ENCODE measurements at places on chromosomes 4 and X. TPM values are rescaled to one million over a fixed set of nuclear protein-coding genes. Genes with fewer than 3 reads are reported as not detected.

DNA sequence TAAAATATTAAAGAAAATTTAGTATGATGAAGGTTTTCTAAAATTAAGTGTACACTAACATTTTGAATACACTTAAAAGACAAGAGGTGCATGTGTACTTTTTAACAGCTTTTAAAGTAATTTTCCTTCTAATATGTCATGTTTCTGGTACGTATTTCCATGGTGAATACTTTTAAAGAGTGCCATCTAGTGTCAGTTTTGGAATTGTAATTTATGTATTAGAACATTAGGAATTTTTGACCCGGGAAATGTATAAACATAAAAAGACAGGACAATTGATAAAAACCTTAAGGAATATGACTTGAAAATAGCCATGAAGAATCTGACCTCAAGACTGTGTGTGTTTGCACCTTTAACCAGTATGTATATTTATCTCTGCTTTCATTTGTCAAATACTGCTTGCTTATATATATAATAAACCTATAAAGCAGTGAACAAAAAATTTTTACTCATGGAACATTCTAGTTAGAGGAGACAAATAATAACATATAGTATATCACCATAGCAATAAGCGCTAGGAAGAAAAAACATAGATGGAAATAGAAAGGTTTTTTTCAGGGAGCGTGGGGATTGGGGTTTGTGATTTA lies 7.2 kb downstream of the GSTCD start:
- peak; percentile 64 for DNase-seq

GRCh38 chrX:17689971-17690409 lies 47.3 kb upstream of the SCML1 start:
- peak; percentile 66 for DNase-seq

- DNase-seq, result no peak
These were observed 9.2 kb downstream of the SPIN3 start for GRCh38 chrX:56986138-56986537.

DNA sequence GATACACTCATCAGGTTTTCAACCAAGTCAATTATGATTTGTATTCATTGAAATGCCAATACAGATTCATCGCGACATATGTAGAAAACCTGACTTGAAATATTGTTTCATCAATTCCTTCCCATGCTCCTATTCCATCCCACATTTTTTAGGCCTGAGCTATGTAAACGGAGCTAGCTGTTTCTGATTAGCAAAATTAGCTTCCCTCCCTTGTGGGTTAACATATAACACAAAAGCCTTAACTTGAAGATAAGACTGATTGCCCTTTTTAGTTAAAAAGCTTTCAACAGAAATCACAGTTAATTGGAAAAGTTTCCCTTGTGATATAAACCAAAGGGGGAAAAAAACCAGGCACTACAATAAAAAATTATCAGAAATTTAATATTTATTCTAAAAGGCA lies 32.8 kb upstream of the DCLK2 start:
- DNase-seq, result no peak

Gene S100G
- not detected for total RNA-seq

Gene GIMD1
- not detected for total RNA-seq

GRCh38 chrX:74363914-74364313 lies 57.4 kb upstream of the SLC16A2 start:
- DNase-seq, result no peak

DNA sequence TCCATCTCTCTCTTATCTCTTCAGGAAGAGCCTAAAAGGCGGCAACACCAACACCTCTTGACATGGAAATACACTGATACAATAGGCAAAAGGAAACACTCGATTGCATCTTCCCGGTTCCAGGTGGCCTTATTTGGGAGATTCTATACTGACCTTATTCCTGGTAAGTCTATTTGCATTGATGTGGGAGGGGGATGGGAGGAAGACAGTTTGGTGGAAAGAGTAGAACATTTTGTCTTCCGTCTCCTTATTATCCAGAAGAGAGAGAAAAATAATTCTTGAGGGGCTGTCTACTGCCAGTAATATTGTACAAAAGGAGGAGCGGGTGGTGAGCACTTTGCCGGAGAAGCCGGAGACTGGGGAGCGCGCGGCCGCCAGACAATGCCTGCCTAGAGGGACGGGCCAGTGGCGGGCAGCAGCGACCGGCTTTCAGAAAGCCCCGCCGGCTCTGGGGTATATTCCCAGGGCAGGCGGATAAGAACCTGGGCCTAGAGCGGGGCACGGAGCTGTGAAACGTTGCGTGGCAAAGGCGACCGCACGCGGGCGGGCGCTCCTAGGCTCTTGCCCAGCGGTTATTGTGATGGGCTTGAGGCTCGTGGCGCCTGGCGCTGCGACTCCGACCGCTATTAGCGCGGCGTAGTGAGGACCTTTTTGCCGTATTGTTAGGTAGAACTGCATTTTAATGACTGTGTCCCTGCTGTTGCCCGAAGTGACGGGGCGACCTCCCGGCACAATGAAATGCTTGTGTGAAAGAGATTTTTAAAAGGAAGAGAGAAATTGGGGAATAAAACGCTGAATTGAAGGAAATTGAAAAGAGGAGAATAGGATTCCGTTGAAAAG lies 518 bp downstream of the PRDM8 start:
- peak; percentile 39 for DNase-seq

Gene NSUN7
- total RNA-seq, result 0.18 TPM

DNA sequence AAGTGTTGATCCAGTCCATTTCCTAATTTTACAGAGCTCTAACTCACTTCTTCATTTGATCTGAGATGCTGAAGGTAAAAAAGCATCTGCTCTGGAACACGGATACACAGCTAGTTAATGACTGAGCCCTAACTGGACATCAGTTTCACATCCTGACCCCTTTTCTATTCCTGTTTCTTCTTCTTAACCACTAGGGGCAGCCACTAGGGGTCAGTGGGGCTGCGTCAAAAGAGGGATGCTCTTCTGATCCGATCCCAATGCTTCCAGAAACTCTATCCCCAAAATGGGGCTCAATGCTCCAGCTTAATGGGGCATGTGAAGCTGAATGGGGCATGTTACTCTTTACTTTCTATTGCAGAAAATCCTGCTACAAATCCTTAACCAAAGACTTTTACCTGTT lies 33.4 kb upstream of the PHKA2 start:
- DNase-seq, result no peak

Gene TMPRSS11D
- not detected for total RNA-seq
